ENCODE measurements at places on chromosomes 6 and 20.

DNA sequence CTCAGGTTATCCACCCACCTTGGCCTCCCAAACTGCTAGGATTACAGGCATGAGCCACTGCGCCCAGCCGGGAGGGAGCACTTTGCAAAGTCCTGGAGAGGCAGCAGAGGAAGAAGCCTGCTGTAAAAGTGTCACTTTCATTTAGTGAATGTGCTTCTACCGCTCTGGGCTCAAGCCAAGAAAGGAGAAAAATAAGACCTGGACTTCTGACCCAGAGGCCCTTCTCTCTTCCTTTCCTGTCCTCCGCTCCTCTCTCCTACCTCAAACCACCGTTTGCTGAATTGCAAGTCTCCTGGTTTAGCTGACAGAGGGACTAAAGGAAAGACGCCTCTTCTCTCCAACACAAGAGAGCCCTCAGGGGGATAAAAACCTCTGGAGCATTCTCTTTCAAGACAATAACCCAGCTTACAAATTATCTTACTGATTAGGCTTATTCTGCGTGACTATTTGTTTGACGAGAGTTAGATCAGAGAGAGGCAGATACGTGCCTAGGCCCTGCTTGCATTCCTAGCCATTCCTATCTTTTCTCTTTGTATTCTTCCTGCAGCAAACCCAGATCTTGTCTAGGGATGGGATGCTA lies 84.2 kb upstream of the SLC22A23 start:
- no peak for DNase-seq

GRCh38 chr6:57143690-57144089 lies 28.4 kb upstream of the BAG2 start:
- DNase-seq, result no peak

- no peak for DNase-seq
Observed at GRCh38 chr20:37245216-37246150, 16.1 kb downstream of the GHRH start.

DNA sequence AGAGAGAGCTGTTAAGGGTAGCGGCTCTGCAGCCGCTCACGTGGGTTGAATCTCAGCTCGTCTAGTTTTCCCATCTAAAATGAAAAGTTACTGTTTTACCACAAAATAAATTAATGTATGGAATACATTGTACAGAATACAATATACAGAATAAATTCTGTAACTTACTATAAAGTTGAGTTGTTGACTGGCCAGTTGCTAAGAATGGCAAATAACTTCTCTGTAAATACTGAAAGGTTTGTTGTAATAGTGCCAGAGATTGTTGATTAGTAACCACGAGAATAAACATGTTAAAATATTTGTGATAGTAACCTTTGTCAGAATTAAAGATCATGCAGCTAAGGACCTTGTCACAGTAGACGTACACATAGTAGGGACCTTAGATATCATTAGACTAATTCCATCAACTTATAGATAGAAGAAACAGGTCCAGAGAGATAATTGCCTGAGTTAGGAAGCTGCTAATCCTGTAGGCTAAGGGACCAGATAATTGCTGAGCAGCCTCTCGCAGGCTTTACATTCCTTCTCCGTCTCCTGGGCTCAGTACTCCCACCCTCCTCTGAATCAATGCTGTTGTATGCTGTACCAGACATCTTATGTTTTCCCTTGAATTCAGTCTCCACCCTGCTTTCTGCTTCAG lies 544 bp upstream of the NRM start:
- no peak for DNase-seq

GRCh38 chr20:34569598-34569997 lies 11.1 kb downstream of the MAP1LC3A start:
- DNase-seq, result no peak

DNA sequence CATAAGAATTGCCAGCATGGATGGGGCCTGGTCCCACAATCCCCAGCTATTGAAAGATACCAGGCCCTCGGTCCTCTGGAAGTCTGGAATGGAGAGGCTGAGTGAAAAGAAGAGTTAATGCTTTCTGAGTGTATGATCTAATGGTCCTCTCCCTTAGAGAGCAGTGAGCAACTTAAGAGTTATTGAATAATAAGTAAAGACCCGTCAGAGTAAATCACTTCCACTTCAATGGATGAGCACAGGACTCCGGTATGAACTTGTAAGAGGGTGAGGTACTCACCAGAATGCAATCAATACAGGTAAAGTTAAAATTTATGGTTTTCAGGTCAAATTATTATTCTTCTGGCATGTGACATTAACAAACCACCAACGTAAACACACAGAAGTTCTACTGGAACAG lies 39.9 kb downstream of the FAXC start:
- DNase-seq, result no peak

DNA sequence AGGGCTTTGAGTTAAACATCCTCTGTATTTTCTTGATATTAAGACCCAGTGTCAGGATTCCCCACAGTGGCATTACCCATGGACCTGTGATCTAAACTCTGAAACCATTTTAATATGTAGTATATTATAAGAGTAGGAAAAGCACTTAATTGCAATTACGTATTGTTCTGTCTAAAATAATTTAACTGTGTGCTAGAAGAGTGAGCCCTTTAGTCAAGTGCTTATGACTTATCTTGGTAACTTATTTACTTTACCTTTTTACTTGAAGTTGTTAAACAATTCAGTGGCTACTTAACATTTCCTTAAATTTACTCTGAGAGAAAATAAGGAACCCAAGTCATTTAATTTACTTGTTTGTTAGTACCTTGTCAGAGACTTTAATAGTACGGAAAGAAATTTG lies 173.6 kb downstream of the CDKAL1 start:
- DNase-seq, result no peak

DNA sequence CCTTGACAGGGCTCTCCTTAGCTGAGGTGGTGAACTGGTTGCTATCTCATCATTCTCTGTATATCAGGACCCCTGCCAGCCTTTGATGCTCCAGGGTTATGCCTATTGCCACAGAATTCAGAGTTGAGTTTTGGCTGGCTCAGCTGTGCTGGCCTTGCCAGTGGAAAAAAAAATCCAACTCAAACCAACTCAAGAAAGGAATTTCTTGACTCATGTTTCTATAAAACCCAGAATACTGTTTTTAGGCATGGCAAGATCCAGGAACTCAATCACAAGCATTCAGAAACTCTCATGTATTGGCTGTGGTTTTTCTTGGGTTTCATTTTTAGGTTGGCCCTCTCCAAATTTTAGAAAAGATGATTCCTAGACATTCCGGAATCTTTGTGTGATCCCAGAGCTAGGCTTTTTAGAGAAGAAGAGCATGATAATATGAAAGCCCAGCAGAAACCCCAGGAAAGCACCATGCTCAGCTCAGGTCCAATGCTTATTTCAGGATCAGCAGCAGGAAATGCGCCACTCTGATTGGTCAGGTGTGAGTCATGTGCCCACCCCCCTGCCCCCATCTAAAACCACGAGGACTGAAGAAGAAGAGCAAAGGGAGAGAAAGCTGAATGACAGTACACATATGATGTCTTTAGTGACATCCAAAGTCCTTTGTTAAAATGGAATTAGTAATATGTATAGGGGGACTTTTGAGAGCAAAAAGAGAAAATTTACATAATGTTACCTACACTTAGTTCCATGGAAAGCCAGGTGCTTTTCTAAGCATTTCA lies 122.9 kb downstream of the RNF144B start:
- no peak for DNase-seq

- DNase-seq, result no peak
Observed at GRCh38 chr6:140427842-140428241, 1053.4 kb upstream of the CITED2 start.

- DNase-seq, result no peak
Observed at GRCh38 chr20:23099791-23100719, 13.9 kb upstream of the CD93 start.
